ENCODE measurements at places on chromosomes 3 and 15. TPM values are rescaled to one million over a fixed set of nuclear protein-coding genes. Genes with fewer than 3 reads are reported as not detected.
A peak's percentile ranks its signal among the peaks of the same experiment; 100 is the strongest.

The CCDC51 gene
- total RNA-seq: 15.1 TPM

GRCh38 chr3:175606650-175607318 lies 747.6 kb downstream of the NAALADL2 start:
- H3K27ac ChIP-seq: no peak overlapping the region
- no peak for DNase-seq
- no peaks in the 10 kb centered on the region for H3K4me1 ChIP-seq
- no peaks in the 10 kb centered on the region for H3K36me3 ChIP-seq
- H3K27me3 ChIP-seq: no peaks in the 10 kb centered on the region
- no peak overlapping the region for H3K4me3 ChIP-seq

DNA sequence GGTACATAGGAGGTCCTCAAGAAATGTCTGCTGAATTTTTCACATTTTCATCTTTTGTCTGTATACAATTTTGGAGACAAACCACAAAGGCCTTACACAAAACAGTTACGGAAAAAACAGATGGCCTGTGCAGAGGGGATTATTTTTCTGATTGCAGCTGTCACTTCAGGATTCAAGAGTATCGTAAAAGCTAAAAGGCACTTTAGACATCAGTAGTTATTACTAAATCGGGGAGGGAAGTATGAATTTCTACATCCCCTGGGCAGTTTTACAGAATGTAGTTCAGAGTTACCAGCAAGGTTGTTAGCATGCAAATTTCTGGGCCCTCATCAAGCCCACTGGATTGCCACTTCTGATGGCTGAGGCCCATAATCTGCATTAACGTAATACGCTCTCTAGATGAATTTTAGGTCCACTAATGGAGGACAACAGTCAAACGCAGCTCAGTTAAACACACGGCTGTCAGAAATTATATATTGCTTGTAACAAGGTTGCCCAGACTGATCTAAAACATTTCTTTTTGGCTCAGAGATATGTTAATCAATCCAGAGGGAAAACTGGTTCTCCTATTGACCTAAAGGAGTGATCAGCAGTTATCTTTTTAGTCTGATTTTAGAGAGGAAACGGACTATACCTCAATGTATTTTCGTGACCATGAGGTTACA lies 1.1 kb downstream of the RIOX2 start:
- H3K4me1 ChIP-seq: peaks cover 81% of the 10 kb centered on the region
- H3K27me3 ChIP-seq: no peaks in the 10 kb centered on the region
- H3K4me3 ChIP-seq: peak overlapping the region; percentile 84
- H3K36me3 ChIP-seq: peaks cover 20% of the 10 kb centered on the region
- H3K27ac ChIP-seq: peak overlapping the region; percentile 92

The PLS1 gene
- total RNA-seq: 2.6 TPM

DNA sequence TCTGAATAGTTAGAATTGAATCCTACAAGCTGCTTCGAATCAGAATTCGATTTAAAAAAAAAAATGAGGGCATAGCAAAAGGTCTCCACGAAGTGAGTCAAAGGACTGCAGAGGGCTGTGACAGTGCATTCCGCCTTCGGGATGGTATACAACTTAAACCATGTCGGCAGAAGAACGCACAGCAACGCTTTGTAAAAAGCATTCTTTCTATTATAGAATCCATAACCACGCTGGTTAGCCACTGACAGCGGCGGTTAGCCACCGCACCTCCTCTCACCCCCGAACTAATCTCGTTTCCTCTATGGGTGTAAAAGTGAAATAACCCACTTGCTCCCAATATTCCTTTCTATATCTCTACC lies 664 bp upstream of the PIK3CA start:
- H3K4me1 ChIP-seq: peaks cover 36% of the 10 kb centered on the region
- H3K36me3 ChIP-seq: no peaks in the 10 kb centered on the region
- peaks cover 17% of the 10 kb centered on the region for H3K27me3 ChIP-seq
- no peak overlapping the region for H3K4me3 ChIP-seq
- no peak for DNase-seq

DNA sequence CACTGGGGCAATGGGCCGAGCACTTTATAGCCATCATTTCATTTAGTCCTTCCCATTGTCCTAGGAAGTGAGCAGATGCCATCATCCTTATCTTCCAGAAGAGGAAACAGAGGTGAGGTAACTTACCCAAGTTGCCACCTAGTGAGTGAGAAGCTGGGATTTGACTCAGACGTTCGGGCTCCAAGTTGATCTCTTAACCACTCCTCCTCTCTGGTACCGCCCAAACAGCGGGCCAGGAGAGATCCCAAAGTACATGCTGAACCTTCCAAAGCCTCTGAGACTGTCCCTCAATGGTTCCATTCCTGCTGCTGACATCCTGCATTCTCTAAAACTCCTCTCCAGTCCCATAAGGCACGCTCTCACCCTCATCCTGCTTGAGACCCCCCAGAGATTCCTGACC lies 56.2 kb downstream of the EXOG start:
- no peaks in the 10 kb centered on the region for H3K27me3 ChIP-seq
- DNase-seq: no peak
- peaks cover 4% of the 10 kb centered on the region for H3K4me1 ChIP-seq
- H3K27ac ChIP-seq: no peak overlapping the region
- H3K36me3 ChIP-seq: no peaks in the 10 kb centered on the region

The CCDC39 gene
- total RNA-seq: not detected

GRCh38 chr3:116045314-116045713 lies 400.0 kb downstream of the LSAMP start:
- no peaks in the 10 kb centered on the region for H3K36me3 ChIP-seq
- H3K4me3 ChIP-seq: no peak overlapping the region
- H3K27ac ChIP-seq: no peak overlapping the region
- H3K27me3 ChIP-seq: no peaks in the 10 kb centered on the region

DNA sequence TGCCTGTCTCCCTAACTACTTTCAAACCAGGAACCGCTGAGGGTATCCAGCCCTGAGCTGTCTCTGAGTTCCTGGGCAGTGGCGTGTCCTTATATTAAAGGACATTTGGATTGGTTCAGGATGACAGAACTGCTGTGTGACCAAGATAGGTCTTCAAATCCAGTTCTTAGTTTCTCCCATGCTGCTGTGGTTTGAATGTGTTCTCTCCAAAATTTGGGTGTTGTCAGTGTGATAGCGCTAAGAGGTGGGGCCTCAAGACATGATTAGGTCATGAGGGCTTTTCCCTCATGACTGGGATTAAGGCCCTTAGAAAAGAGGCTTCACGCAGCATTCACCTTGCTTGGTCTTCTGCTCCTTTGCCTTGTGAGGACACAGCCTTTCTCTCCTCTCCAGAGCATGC lies 376.5 kb upstream of the TPM1 start:
- H3K4me1 ChIP-seq: no peaks in the 10 kb centered on the region
- DNase-seq: no peak
- no peaks in the 10 kb centered on the region for H3K36me3 ChIP-seq
- no peak overlapping the region for H3K4me3 ChIP-seq
- peaks cover 2% of the 10 kb centered on the region for H3K27me3 ChIP-seq

The SLC9C1 gene
- total RNA-seq: not detected

DNA sequence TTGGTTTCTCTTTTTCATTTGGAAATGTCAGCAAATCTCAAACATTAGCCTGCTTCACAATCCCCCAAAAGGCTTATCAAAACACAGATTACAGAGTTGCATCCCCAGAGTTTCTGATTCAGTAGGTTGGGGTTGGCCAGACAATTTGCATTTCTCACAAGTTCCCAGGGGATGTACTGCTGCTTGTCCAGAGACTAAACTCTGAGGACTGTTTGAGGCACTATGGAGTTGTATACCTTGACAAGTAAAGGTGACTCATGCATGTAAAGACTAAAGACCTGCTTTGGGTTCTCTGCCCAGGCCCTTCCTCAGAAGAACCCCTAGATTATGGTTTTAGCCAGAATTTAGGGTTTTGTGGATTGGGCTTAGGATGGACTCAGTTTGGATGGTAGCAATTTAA lies 151.1 kb upstream of the ARHGEF26 start:
- no peak overlapping the region for H3K4me3 ChIP-seq
- no peaks in the 10 kb centered on the region for H3K4me1 ChIP-seq
- H3K27me3 ChIP-seq: peaks cover 8% of the 10 kb centered on the region
- H3K27ac ChIP-seq: no peak overlapping the region
- DNase-seq: no peak

The ZBTB20 gene
- total RNA-seq: 11.4 TPM

All from activated CD4-positive, alpha-beta T cell treated with anti-CD3 and anti-CD28 coated beads, Interleukin-2, amount 10 ng/mL, durations not matched to agents 7 days and 5 days (primary cell).